ENCODE measurements at places on chromosomes 5 and 9. TPM values are rescaled to one million over a fixed set of nuclear protein-coding genes. Genes with fewer than 3 reads are reported as not detected.

DNA sequence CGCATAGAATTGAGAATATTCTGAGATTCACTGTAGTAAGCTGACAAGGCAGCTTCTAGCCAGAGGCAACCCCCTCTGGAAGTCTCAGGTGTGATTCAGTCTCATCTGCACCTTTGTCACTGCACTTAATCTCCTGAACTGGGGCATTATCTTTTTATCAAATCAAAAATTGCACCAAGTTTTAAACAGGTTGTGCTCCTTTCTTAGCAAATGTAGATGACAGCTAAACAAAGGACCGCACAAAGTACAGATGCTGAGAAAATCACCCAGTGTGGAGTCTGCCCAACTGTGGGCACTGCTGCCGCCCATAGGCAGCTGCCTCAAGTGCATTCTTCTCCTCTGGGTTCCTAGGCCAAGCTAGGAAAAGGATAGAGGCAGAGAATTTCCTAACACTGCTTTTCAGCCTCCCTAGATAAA, 51.1 kb downstream of the STARD4 start:
- DNase-seq, result no peak

The FBXL7 gene
- total RNA-seq, result not detected

GRCh38 chr9:15272377-15272928, 34.6 kb downstream of the TTC39B start:
- DNase-seq, result no peak

The RACK1 gene
- 1,623 TPM for total RNA-seq
